ENCODE measurements at places on chromosomes 1 and 21. TPM values are rescaled to one million over a fixed set of nuclear protein-coding genes. Genes with fewer than 3 reads are reported as not detected.

DNA sequence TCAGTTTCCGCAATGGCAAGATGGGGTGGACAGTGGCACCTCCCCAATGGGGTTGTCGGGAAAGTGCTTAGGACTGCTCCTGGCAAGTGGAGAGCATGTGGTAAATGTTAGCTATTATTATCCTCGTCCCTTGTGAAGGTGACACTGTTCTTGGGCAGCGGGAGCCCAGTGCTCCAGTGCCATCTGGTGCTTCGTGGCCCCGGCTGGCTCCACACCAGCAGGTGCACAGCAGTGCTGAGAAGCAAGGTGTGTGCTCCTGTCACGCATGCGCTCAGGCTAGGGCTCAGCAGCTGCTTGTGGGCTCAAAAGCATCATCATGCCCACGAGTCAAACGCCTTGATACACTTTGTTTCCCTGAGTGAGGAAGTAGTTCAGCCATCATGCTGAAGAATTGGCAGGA is 24.9 kb upstream of the KCNC4 start:
- peaks cover 22% of the 10 kb centered on the region for H3K27me3 ChIP-seq
- H3K27ac ChIP-seq = no peak overlapping the region
- no peak overlapping the region for H3K4me3 ChIP-seq
- H3K4me1 ChIP-seq = no peaks in the 10 kb centered on the region
- no peaks in the 10 kb centered on the region for H3K36me3 ChIP-seq
- DNase-seq = no peak

GRCh38 chr1:101278845-101279244 is 42.0 kb downstream of the S1PR1 start:
- no peaks in the 10 kb centered on the region for H3K36me3 ChIP-seq
- no peaks in the 10 kb centered on the region for H3K27me3 ChIP-seq
- peak overlapping the region; percentile 70 for H3K27ac ChIP-seq

- H3K36me3 ChIP-seq = no peaks in the 10 kb centered on the region
- H3K27me3 ChIP-seq = peaks cover 44% of the 10 kb centered on the region
- no peaks in the 10 kb centered on the region for H3K4me1 ChIP-seq
- no peak for DNase-seq
- H3K27ac ChIP-seq = no peak overlapping the region
Measured at GRCh38 chr1:44089371-44090048, 29.1 kb upstream of the KLF17 start.

DNA sequence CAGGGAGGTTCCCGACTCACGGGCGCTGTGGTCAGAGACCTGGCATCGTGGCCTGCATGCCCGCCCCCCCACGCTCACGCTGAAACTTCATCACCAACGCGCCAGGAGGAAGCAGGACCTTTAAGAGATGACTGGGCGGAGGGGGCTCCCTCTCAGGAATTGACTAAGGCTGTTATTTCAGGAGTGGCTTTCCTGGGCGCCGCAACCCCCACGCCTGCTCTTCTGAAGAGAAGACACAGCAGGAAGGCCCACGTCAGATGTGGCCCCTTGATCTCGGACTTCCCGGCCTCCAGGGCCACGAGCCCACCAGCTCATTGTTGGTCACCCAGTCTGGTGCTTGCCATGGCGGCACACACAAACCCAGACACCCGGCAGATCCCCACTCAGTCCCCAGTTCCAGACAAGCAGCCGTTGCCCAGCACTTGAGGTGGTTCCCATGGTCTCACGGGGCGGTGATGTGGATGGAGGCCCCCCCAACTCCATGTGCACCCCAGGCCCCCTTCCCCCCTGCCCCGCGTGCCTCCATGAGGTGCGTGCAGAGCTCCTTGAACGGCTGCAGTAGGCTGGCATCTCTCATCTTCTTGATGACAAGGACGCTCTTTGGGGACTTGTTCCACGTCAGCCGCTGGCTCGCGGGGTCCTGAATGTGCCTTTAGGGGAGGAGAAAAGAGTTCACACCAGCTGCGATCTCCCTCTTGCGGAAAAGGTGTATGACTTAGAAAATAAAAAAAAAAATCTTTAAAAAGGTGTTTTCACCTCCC is 21.4 kb downstream of the NADK start:
- H3K36me3 ChIP-seq = no peaks in the 10 kb centered on the region
- DNase-seq = no peak
- no peak overlapping the region for H3K4me3 ChIP-seq
- no peak overlapping the region for H3K27ac ChIP-seq
- H3K4me1 ChIP-seq = peaks cover 15% of the 10 kb centered on the region

DNA sequence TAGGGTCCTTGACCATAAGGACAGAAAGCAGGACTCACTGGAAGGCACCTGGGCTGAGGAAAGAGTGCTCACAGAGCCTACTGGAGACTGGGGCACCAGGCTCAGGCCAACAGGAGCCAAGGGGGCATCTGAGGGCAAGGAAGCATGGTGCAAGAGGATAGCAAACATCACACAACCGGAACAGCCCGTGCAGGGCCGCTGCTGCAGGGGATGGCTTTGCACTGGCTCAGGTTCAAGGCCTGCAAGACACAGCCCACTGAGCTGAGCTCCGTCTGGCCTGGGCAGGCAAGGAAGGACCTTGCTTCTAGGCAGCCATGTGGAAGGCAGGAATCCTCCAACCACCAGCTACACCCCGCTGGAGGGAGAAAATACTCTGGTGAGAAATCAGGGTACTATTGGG is 59.8 kb upstream of the KIF26B start:
- no peaks in the 10 kb centered on the region for H3K4me1 ChIP-seq
- no peaks in the 10 kb centered on the region for H3K27me3 ChIP-seq
- H3K36me3 ChIP-seq = no peaks in the 10 kb centered on the region

DNA sequence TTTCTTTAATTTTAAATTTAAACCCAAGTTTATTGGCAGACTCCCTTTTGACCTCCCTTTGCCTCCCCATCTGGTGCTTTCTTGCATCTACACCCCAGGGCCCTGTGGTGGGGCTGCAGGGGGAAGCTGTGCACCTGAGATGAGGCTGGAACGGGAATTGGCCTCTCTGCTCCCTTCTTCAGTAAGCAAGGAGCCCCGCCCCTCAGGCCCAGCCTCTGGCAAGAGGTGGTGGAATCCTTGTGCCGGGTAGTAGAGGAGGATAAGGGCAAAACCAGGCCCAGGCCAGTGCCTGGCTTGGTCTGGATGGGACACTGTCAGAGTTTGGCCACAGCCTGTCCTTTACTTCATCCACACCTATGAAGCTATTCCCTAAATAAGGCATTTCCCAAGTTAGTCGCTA is 25.1 kb downstream of the ATP8B2 start:
- no peak for DNase-seq
- peaks cover 38% of the 10 kb centered on the region for H3K4me1 ChIP-seq
- H3K4me3 ChIP-seq = no peak overlapping the region
- H3K36me3 ChIP-seq = peaks cover 13% of the 10 kb centered on the region
- H3K27me3 ChIP-seq = peaks cover 20% of the 10 kb centered on the region
- no peak overlapping the region for H3K27ac ChIP-seq

DNA sequence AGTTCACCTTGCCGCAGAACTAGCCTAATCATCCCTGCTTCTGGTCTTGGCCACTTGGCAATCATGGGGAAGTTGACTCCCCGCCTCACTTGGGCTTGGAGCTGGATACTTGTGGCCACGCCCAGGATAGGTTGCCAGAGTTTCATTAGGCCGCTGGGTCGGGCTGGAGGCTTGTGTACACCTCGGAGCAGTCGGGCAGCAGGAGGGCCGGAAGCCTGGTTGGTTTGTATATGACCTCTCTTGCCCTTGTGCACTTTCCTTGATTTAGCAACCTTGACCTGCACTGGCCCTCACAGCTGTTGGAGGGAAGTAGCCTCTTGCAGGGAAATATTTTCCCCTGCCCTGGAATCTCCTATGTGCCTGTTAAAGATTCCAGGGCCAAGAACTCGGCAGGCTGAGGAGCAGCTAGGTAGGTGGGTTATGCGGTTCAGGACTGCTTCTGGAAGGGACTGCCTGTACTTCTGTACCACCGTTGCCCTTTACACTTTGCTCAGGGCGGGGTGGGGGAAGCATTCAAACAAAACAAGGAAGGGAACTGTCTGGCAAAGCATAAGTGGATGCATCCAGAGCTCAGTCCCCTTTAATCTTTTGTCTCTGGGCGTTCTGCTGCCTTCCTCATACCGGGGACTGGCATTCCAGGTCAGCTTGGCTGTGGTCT is 83.5 kb downstream of the UCK2 start:
- H3K4me3 ChIP-seq = no peak overlapping the region
- no peak overlapping the region for H3K27ac ChIP-seq
- no peaks in the 10 kb centered on the region for H3K27me3 ChIP-seq
- DNase-seq = no peak
- H3K4me1 ChIP-seq = peaks cover 3% of the 10 kb centered on the region
- H3K36me3 ChIP-seq = no peaks in the 10 kb centered on the region

Gene RAP1GAP
- total RNA-seq = not detected

Gene SYT14
- total RNA-seq = not detected

Gene DYNLT4
- total RNA-seq = not detected

Gene CLCA1
- total RNA-seq = not detected

Data from natural killer cell treated with Interleukin-12 subunit alpha and Interleukin-12 subunit beta and Interleukin-15 and Interleukin-18, amount 100 ng/mL, for 72 hours (primary cell).